ENCODE measurements at places on chromosomes 4 and X.

DNA sequence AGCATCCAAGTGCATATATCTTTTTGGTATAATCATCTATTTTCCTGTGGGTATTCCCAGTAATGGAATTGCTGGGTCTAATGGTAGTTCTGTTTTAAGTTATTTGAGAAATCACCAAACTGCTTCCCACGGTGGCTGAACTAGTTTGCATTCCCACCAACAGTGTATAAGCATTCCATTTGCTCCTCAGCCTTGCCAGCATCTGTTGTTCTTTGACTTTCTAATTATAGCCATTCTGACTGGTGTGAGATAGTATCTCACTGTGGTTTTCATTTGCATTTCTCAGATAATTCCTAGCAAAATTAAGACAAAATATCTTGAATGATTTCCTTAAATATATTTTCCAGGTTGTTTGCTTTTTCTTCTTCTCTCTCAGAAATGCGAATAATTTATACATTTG, 341.1 kb downstream of the GBA3 start:
- DNase-seq: no peak

DNA sequence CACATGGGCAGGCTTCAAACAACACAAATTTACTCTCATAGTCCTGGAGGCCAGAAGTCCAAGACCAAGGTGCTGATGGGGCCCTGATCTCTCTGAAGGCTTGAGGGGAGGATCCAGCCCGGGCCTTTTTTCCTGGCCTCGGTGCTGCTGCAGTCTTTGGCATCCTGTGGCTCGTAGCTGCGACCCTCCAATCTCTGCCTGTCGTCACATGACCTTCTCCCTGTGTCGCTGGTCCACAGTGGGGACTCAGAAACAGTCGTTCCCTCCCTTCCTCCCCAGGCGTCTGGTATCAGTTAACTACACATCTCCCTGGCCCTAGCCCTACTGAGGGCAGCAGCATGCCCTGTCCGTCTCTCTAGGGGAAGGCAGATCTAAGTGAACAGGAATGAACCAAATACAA, 19.1 kb upstream of the MSX1 start:
- DNase-seq: no peak

DNA sequence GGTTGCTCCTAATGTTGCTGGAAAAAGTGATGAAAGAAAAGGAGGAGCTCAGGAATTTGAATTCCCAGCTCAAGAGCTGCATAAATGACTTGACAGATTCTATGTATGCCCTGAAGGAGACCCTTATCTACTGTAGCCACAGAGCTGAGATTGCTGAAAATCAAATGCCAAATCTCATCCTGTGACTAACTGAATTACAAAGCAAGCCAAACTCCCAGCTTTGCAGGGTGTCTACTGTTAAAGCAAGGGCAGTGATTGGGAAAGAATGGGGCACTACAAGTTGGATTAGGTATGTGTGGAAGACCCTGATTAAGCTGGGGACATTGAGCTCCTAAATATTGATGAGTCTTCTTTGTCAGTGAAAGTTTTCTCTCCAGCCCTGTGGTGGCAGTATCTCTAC, 20.8 kb upstream of the SMIM9 start:
- no peak for DNase-seq

- no peak for DNase-seq
These were observed 55.7 kb downstream of the NDNF start for GRCh38 chr4:121016611-121017010.

DNA sequence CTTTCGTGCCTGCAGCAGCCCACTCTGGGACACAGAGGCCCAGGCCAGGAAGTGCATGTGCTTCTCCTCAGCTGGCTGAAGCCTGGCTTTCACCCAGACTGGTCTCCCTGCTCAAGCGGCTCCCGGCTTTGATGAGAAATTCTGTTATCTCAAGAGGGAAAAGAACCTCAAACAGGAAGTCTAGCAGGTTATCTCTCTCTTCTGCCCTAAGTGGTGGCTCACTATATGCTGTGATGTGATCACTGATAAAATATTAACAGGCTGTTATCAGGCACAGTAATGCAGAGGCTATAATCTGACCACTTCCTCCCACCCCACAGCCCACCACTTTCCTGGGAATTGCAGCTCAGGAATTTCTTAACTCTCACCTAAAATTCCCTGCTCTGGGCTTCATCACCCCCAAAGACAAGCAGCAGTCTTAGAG, 13.3 kb downstream of the CLDN2 start:
- no peak for DNase-seq

DNA sequence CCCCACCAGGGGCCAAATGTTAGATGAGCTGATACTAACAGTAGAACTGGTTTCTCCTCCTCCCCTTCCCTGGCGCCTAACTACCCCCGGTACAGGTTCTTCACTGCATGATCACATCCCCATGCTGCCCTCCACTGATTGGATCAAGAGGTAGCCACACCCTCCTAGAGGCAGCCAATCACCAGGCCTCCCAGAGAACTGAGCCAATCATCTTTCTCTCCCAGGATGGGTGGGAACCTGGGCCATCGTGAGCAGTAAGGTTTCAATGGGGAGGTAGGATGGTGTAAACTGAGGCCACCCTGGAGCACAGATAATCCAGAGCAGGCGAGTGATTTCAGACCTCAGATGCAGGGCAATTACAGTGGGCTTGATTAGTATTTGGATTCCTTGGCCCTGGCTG, 64.2 kb downstream of the PPP2R2C start:
- DNase-seq: no peak

DNA sequence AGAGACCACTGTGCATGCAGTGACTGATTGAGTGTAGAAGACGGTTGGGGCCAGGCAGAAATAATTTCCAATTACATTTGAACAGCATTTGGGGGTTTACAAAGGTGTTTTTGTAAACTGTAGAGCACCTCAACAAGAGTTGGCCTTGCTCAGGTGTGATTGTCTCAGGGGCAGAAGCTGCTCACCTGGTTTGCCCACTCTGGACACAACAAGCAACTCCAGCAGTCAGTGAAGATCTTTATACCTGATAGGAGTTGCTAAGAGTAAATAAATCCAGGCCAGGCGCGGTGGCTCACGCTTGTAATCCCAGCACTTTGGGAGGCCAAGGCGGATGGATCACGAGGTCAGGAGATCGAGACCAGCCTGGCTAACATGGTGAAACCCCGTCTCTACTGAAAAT, 221.3 kb downstream of the RAB28 start:
- no peak for DNase-seq

DNA sequence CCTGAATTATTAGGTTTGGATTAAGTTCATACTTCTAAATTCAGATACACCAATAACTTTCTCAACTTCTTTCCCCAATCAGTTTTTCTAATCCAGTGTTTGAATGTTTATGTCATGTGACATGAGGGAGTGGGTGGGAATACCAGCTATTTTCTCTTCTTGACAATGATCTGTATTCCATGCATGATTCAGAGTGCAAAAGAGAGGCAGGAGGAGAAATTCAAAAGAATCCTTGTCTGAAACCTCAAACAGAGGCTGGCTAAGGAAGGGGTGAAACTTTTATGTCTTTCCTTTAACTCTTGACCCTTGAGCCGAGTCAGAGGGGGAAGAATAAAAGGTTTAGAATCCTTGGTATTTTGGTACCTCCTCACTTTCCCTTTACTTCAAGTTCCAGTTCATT, 544.7 kb downstream of the SPRY1 start:
- DNase-seq: no peak

DNA sequence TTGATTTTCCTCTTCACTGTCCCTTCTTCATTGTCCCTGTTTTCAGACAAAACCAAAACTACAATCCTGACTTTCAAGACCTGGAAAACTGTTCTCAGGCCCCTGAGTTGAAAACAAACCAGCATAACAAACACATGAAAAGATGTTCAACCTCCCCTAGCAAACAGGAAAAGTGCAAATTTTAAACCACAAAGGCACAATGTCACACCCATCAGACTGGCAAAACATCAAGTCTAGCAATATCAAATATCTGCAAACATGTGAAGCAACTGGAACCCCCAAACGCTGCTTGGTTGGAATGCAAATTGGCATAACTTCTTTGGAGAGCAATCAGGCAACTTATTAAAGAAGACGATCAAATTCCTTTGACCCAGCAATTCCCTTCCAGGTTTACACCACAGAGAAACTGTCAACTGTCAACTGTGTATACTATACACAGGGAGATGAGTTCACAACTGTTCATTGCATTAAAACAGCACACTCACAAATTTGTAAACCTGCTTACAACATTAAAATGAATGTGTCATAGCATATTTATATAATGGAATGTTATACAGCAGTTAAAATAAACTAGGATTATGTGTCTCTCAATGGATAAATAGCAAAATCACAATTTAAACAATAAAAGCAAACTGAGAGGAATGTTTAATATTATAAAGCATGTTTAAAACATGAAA, 7.0 kb downstream of the USP46 start:
- no peak for DNase-seq

- DNase-seq: no peak
These were observed 320.6 kb downstream of the ADGRL3 start for GRCh38 chr4:61520681-61521160.

DNA sequence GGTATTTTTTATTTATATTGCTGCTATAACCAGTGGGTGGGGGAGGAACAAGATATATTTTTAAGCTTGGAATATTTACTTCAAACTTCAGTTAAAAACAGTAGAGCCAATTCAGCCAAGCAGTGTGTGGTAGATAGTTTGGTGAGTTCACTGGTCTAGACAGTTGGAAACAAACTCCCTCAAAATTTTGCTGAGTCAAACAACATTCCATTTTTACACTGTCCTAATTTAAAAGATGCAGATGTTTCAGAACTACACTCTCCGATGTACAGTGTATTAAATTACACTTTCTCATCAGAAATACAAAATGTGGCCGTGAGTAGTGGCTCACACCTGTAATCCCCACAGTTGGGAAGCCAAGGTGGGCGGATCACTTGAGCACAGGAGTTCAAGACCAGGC, 23.3 kb downstream of the PRKX start:
- no peak for DNase-seq

DNA sequence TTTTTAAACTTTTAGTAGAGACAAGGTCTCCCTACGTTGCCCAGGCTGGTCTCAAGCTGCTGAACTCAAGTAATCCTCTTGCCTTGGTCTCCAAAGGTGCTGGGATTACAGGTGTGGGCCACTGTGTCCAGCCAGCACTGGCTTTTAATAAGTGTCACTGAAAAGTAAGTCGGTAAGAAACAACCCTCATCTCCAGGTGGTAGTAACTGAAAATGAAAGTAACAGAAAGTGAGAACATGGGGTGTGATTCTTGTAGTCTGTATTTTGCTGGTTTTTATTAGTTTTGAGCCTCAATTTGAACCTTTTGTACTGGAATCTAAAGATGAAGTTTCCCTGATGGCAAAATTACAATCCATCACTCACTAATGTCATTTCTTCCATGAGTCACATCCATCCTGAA, 238.1 kb upstream of the AGA start:
- DNase-seq: no peak

DNA sequence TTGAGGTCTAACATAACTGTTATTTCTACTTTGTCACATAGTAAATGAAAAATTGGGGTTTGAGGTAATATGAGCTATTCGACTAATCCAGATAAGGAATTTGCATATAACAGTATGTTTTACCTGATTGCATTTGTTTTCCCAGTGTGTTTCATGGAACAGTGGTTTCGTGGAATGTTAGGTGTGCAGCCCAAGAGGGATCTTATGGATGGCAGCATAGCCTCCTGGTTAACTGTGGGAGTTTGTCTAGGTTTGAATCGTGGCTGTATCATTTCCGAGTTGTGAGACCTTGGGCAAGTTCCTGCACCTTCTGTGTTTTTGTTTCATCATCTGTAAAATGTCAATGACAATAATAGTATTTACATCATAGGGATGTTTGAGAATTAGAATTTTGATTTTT, 7.9 kb downstream of the BMPR1B start:
- no peak for DNase-seq

DNA sequence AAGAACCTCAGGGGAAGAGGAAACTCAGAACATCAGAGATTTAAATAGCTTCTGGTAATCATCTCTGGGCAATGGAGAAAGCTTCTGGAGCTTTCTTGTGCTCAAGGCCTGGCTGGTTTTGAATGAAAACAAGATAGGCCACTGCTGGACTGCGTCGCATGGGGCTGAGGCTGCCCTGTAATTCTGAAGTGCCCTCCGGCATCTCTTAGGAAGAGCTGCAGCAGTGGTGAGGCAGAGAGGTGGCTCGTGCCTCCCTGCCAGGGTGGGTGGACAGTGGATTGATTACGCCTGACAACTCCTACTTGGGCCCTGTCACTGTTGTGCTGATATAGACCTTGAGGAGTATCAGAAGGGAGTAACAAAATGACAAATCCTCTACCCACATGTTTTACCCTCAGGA, 279.7 kb downstream of the NR3C2 start:
- DNase-seq: no peak

DNA sequence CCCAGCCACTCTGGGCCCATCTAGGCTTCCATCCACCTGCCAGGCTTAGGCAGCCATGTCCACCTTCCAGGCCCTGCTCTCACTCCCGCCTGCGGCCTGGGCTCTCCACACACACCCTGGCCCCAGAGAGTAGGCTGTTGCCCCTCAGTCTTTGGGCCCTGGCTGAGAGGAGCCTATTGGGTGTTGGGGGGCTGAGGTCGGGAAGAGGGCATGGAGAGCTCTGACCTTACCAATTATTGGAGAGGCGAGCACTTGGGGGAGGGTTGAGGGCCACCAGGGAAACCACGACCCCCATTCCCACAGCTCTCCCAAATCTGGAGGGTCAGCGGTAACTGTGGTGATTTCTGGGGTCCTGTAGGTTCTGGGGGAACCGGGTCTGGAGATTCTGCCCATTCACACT, 38.2 kb downstream of the HTRA3 start:
- DNase-seq: no peak

DNA sequence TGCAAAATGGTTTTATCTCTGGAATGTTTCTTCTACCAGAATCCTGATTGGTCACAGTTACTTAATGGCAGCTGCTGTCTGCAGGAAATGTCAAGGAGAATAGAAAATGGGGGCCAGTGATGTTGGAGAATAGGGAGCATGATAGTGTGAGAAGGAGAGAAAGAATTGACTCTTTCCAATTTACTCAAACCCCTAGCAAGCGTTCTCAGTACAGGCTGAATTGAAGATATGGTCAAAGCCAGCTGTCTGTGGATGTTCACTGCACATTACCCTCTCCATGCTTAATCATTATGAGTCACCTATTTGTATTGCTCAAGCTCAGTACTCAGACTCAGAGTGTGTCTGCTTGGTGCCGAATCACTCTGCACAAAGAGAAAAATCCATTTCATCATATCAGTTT, 57.8 kb upstream of the FAM47B start:
- no peak for DNase-seq

- no peak for DNase-seq
These were observed 33.9 kb downstream of the RNF150 start for GRCh38 chr4:141099326-141099725.

DNA sequence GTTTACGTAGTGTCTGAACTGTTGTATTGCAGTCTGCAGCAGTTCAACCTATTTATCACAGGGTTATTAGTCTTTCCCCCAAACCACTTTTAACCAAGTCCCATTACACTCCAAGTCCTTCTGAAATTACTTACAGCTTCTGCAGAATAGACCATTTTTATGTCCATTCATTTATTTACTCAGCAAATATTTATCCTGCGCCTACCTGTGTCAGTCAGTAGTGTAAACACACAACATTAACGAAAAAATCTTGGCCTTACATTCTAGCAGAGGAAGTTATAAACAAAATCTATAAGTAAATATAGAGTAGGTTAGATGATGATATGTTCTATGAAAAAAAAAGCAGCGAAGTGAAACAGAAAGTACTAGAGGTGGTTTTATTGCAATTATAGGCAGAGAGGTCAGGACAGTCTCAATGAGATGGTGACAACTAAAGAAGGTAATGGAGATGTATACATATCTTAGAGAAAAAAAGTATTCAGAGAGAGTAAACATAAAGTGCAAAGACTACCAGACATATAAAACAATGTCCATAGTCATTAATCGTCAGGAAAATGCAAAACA, 534.7 kb downstream of the KCNIP4 start:
- DNase-seq: no peak

Measured in frontal cortex (tissue), 4 donors.